ENCODE measurements at places on chromosomes 11 and 22.

DNA sequence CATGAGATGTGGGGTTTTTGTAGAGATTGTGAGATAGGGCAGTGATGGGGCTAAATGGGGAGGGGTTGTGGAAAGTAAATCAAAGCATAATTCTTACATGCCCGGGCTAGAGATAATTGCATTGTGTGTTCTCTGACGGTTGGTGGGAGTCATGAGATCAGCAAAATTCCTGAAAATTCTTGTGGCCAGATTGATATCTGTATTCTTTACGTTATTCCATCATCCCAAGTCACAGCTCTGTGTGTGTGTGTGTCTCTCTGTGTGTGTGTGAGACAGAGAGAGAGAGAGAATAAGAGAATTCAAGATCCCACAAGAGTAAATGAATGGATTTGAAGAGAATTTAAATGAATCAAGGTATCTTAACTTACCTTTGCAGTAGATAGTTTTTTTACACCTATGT lies 138.6 kb upstream of the ARHGAP20 start:
- DNase-seq: no peak

DNA sequence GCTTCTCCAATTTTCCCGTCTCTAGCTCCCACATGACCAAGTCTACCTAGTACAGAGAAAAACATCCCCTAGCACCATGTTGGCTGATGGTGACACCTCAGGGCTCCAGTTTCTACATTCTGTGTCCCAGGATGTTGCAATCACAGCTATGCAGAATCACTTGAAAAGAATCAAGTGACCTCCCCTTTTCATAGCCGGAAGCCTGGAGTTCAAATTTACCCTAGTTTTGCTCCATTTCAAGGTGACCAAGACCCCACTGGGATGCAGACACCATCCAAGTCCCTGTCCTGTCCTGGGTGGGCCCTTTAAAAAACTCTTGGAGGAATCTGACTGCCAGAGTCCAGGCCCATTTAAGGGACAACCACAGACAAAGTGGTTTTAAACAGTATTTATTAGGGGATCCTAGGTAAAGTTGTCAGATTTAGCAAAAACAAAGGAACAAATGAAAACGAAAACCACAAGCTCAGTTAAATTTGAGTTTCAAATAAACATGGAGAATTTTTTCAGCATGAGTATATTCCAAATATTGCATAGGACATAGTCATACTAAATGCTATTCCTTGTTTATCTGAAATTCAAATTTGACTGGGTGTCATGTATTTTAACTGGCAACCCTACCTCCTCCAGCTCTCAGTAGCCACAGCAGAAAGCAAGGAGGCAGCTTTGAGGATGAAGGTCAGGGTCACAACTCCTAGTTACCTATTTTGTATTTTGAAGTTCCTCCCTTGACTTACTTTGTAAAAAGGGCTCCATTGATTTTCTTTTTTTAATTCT lies 52.4 kb downstream of the MIAT start:
- no peak for DNase-seq

DNA sequence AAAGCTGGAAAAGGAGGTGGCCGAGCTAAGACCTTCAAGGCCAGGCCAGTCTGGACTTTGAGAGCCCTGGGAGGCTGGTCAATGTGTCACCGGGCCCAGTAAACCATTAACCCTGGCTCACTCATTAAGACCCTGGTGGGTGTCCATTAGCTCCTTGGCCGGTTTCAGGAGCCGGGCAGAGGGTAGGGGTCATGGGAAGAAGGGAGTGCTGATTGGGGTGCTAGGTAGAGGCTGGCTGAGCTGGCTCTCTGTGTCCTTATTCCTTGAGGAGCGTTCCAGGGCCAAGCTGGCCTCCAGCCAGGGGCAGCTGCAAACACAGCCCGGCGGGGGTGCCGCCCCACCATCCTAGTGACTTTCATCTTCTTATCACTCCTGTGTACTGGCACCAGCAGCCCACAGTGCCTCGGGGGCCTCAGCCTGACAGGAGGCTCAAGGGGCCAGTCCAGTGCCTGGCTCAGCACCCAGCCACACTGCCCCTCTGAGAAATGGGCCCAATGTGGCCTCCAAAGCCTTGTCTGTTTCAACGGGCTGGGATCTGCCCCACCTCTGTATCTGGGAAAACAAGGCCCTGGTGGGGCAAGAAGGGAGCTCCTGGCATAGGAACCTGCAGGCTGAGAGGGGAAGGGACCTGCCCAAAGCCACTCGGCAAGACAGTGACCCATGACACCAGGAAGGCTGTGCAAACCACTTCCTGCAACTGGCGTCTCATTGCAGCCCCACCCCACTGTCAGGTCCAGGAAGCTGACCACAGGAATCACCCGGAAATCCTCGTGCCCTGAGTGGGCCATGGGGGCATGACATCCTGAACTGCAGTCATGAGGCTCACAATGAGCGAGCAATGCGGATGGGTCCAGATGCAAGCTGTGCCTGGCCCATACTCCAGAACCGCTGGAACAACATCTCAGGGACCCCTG lies 15.1 kb upstream of the RGL4 start:
- DNase-seq: no peak

- DNase-seq: no peak
Measured at GRCh38 chr22:20605328-20605727, 97.9 kb downstream of the MED15 start.

GRCh38 chr22:36197065-36197440 lies 4.6 kb downstream of the APOL4 start:
- DNase-seq: no peak

DNA sequence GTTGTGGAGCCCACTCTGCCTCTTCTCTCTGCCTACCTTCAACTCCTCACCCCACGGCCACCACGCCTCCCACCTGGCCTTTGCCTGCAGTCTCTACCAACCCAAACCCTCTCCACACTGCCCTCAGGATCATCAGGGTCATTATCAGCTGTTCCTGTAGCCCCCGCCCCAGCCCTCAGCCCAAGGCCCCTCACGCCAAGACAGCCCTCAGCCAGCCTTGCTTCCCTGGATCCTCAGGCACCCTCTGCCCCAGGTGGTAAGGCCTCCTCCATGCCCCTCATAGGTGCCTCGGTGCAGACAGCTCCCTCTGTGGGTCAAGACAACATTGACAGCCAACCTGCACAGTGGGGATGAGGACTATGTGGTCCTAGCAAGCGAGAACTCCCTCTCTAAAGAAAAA lies 1.7 kb downstream of the SBF1 start:
- DNase-seq: peak; percentile 50

- DNase-seq: no peak
Measured at GRCh38 chr11:8732748-8733241, 50.2 kb downstream of the RPL27A start.

DNA sequence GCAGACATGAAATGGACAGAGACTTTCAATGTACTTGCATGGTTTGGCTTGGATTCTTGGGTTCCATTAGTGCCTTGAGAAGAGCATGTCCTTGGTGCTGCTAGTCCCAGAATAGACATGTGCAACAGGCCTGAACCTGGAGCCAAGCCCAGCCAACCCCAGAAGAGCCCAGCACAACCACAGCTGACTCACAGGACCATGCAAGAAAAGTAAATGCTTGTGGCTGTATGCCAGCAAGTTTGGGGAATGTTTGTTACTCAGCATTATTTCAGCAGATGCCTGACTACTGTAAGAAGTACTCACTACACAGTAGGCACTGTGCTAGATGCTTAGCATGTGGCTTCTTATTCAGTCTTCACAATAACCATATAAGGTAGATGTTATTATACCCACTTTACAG lies 39.2 kb upstream of the HMGXB4 start:
- no peak for DNase-seq

GRCh38 chr11:119688356-119688755 lies 40.6 kb downstream of the NECTIN1 start:
- DNase-seq: no peak

- peak; percentile 37 for DNase-seq
Measured at GRCh38 chr22:38696606-38697424, 3.9 kb downstream of the JOSD1 start.

GRCh38 chr22:35604621-35605368 lies 12.3 kb downstream of the MB start:
- DNase-seq: peak; percentile 27

- no peak for DNase-seq
Measured at GRCh38 chr11:74847395-74847794, 98.7 kb downstream of the RNF169 start.

DNA sequence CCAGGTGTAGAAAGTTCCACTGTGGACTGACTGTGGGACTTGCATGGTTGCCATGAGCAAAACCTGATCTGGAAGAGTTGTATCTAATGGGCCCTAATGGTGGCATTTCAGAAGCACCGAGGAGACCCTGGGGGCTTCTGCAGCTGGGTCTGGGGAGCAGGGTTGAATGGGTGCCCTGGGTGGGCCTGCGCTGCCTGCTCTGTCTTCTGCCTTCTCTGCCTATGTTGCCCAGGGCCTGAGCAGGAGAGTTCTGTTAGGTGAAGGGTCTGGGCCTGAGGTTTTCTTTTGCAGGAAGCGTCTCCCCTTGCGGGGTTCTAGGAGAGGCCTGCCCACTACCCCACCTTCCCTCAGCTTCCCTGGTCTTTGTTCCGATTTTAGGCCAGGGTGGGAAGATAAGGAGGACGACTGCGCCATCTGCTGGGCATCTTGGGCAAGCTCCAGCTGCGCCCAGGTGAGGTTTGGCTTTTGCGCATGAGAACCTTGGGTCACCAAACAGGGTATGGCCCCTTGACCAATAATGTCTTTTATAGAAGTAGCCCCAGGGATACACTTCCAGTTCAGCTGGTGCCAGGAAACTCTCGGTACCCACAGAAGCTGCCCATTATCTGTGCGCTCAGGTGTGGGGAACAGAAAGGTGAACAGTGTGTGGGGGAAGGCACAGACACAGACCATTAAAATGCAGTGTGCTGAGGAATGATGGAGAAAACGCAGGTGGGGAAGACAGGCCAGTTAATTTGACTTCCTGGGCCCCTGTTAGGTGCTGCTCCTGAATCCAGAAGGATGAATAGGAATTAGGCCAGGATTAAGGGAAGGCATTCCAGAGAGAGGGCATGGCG lies 23.2 kb downstream of the COMMD9 start:
- peak; percentile 55 for DNase-seq

DNA sequence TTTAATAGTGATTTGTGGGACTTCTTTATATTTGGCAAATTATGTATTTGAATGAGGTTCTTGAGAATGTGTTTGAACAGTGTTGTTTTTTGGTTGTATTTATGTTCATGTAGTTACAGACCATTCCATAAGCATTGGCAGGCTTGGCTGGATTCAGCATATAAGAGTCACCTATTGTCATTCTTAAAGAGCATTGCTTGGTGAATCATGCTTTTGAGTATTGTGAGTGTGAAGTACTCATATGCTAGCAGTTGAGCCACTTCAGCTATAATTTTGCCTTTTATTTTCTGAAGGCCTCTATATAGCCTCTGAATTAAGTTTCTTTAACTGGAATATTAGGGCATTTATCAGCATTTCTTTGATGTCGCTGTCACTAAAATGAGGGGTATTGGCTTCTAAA lies 110.0 kb upstream of the GAL start:
- no peak for DNase-seq

- no peak for DNase-seq
Measured at GRCh38 chr22:37406441-37407235, 20.6 kb downstream of the ELFN2 start.

- DNase-seq: no peak
Measured at GRCh38 chr11:95593111-95593510, 196.5 kb downstream of the FAM76B start.
